ENCODE measurements at places on chromosomes 1 and 21. TPM values are rescaled to one million over a fixed set of nuclear protein-coding genes. Genes with fewer than 3 reads are reported as not detected.
A peak's percentile ranks its signal among the peaks of the same experiment; 100 is the strongest.

- no peaks in the 10 kb centered on the region for H3K27me3 ChIP-seq
- H3K4me1 ChIP-seq, result no peaks in the 10 kb centered on the region
- no peak overlapping the region for H3K4me3 ChIP-seq
- H3K27ac ChIP-seq, result no peak overlapping the region
- H3K36me3 ChIP-seq, result no peaks in the 10 kb centered on the region
- DNase-seq, result no peak
These were observed 44.9 kb downstream of the FOXJ3 start for GRCh38 chr1:42290130-42290529.

DNA sequence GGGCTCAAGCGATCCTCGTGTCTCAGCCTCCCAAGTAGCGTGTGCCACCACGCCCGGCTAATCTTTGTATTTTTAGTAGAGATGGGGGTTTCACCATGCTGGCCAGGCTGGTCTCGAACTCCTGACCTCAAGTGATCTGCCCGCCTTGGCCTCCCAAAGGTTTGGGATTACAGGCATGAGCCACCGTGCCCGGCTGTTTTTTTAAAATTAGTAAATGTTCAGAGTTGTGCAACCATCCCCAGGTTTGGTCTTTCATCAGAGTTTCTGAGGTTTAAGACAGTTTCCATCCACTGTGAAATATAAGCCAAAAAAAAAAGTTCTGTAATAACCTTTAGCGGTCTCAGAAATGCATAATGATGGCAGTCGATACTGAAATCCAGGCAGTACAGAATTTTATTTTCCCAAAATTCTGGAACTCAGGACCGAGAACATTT, 550 bp upstream of the SYT11 start:
- H3K4me3 ChIP-seq, result peak overlapping the region; percentile 77
- DNase-seq, result no peak
- peaks cover 41% of the 10 kb centered on the region for H3K4me1 ChIP-seq
- H3K27ac ChIP-seq, result peak overlapping the region; percentile 83

C2CD2 gene
- 2.3 TPM for polyA plus RNA-seq

DNA sequence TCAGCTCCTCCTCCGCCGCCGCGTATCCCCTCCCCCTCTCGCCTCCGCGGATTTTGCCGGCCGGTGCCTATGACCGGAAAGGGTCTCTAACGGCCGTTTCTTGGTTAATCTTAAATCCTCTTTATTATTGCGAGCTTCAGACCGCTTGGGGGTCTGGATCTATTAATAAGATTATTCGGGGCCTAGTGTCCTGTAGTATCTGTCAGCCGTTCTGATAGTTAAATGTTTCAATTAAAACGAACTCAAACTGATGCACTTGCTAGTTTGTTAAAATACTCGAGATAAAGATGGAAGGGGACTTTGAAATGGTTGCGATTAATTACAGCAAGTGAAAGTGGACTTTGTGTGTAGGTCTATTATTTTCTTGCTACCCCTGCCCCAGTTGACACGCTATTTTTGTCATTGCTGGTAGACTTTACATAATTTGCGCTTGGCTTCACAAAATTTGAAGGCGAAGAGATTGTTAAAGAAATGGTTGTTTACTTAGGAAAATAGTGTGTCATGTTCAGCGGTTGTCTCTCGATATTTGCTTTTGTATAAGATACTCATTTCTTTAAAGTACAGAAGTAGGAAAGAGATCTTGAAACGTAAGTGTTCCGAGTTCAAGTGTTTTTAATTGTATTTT, 779 bp downstream of the SON start:
- peaks cover 39% of the 10 kb centered on the region for H3K4me1 ChIP-seq
- peak overlapping the region; percentile 98 for H3K4me3 ChIP-seq
- H3K27ac ChIP-seq, result peak overlapping the region; percentile 99
- H3K27me3 ChIP-seq, result no peaks in the 10 kb centered on the region
- DNase-seq, result no peak

- no peak overlapping the region for H3K27ac ChIP-seq
- H3K4me1 ChIP-seq, result no peaks in the 10 kb centered on the region
- no peaks in the 10 kb centered on the region for H3K27me3 ChIP-seq
- no peak overlapping the region for H3K4me3 ChIP-seq
- no peaks in the 10 kb centered on the region for H3K36me3 ChIP-seq
These were observed 130.8 kb downstream of the FAF1 start for GRCh38 chr1:50829014-50829958.

DNA sequence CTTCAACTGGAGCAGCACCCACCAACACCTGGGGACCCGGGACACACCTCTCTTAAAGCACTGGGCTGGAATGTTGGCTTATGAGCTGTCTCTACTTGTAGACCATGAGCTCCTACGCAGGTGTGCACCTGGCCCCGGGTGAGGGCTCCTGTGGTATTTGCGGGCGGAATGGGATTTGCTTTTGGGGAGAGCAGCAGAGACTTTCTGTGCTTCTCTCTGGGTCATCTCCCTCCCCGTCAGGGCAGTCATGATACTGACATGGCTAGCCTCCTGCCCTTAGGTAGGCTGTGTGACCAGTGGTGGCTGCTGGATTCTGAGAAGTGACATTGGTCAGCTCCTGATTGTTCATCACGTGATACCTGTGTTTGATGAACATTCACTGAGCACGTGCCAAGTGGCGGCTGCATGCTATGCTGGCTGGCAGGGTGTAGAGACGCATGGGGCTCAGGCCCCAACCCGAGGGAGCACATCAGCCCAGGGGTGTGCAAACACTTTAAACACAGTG, 9.0 kb upstream of the ZBTB21 start:
- no peaks in the 10 kb centered on the region for H3K36me3 ChIP-seq
- no peaks in the 10 kb centered on the region for H3K4me1 ChIP-seq
- H3K4me3 ChIP-seq, result no peak overlapping the region
- H3K27ac ChIP-seq, result no peak overlapping the region
- DNase-seq, result no peak
- no peaks in the 10 kb centered on the region for H3K27me3 ChIP-seq

SPRR5 gene
- not detected for polyA plus RNA-seq

- H3K4me1 ChIP-seq, result peaks cover 5% of the 10 kb centered on the region
- H3K27ac ChIP-seq, result no peak overlapping the region
- DNase-seq, result no peak
- no peaks in the 10 kb centered on the region for H3K36me3 ChIP-seq
These were observed 63.9 kb downstream of the NDUFS5 start for GRCh38 chr1:39089931-39090521.

DNA sequence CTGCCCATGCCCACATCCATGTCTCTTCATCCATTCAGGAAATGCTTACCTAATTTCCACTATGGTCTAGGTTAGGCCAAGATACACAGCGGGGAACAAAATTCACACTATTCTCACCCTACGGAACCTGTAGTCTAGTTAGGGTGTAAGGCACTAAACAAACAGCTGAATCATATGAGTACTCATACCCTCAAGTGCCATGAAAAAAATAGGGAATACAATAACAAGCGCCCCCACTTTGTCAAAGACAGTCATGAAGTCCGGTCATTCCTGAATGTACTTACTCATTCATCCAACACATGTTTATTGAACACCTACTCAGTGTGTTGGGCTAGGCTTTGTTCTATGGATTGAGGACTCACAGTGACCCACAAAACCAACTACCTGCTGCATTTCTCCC, 6.2 kb upstream of the FYB2 start:
- DNase-seq, result no peak
- H3K27ac ChIP-seq, result no peak overlapping the region
- no peaks in the 10 kb centered on the region for H3K4me1 ChIP-seq
- no peaks in the 10 kb centered on the region for H3K27me3 ChIP-seq
